HepG2 (cell line): ENCODE measurements at places on chromosomes 4 and X. TPM values are rescaled to one million over a fixed set of nuclear protein-coding genes. Genes with fewer than 3 reads are reported as not detected.

DNA sequence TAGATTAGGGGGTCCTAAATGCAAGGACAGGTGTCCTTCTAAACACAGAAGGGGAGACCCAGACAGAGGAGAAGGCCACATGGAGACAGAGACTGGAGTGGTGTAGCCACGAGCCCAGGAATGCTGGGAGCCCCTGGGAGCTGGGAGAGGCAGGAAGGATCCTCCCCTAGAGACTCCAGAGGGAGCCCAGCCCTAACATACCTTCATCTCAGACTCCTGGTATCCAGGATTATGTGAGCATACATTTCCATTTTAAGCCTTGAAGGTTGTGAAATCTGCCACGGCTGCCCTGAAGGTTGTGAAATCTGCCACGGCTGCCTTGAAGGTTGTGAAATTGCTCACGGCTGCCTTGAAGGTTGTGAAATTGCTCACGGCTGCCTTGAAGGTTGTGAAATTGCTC, 148.4 kb downstream of the ASMT start:
- DNase-seq, result no peak

DNA sequence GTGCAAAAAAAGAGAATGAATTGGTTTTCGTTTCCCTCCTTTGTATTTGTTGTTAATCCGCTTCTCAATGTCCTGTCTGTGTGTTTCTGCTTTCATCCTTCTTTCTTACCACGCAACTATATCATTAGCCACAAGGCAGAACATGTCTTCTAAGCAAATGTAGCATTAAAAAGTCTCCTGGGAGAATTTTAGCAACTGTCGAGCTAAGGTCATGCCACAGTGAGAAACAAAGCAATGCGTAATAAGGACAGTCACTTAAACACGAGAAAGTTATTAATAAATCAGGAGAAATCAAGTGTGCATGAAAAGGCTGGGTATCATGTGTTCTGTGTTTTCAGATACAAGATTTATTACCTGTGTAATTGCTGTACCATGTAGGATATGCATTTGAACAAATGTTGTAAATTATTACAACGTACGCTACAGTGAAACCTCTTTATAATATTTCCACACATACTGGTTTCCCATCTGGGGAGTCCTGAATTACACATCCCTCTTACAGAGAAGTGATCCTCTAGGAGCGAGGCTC, 890.8 kb downstream of the TRIML1 start:
- no peak for DNase-seq

DNA sequence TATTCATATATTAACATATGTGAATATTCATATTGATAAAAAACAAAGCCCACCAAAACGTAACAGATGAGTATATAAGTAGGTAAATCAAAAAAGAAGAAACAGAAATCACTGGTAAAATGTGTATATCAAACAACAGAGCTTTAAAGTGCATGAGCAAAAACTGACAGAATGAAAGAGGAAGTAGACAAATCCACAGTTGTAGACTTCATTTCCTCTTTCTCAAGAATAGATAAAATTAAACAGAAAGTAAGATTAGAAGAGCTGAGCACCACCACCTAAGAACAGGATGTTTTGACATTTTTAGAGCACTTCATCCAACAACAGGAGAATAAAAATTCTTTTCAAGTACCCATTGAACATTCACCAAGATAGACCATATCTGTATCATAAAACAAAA, 64.6 kb downstream of the CNKSR2 start:
- no peak for DNase-seq

GRCh38 chr4:53830511-53830910, 233.9 kb downstream of the CHIC2 start:
- no peak for DNase-seq

DNA sequence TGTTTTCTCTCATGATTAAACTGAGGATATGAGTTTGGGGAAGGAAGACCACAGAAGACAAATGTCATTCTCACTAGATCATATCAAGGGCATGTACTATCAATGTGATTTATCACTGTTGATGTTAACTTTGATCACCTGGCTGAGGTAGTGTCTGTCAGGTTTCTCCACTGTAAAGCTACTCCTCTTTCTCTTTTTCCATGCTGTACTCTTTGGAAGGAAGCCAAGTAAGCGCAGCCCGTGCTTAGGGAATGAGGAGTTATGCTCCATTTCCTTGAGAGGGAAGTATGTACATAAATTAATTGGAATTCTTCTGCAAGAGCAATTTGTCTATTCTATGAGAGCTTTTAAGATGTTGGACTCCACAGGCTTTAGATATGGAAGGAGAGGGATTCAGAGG, 4.0 kb upstream of the KANTR start:
- DNase-seq, result no peak

- DNase-seq, result no peak
These were observed 77.5 kb downstream of the RLIM start for GRCh38 chrX:74536832-74537371.

DNA sequence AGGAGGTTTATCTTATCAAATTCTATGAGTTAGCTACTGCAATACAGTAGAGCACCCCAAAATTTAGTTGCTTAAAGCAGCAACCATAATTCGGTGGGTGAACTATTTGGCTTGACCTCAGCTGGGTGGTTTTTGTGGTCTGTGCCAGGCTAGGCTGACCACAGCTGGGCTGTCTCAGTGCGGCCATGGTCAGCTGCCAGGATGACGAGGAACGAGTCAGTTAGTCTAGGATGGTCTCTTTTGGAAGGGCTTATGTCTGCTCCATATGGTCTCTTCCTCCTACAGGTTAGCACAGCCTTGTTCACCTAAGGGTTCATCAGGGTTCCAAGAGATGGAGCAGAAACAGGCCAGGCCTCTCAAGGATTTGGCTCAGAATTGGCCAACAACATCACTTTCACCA, 210.4 kb downstream of the PALLD start:
- DNase-seq, result no peak

DNA sequence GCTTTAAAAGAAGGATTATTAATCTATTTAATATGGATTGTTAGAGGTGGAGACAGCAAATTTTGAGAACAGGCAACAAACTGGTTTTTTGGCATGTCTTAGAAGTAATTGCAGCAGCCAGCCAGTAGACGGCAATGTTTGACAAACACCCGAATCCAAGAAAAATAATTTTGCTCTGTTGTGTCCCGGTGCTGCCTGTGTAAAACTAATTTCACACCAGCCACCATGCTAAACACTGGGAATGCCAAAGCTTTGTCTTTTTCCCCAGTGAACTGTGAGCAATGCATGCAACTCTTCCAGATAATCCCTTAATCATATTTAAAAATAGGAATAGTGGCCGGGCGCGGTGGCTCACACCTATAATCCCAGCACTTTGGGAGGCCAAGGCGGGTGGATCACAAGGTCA, 25.9 kb downstream of the SMIM31 start:
- peak; percentile 13 for DNase-seq

DNA sequence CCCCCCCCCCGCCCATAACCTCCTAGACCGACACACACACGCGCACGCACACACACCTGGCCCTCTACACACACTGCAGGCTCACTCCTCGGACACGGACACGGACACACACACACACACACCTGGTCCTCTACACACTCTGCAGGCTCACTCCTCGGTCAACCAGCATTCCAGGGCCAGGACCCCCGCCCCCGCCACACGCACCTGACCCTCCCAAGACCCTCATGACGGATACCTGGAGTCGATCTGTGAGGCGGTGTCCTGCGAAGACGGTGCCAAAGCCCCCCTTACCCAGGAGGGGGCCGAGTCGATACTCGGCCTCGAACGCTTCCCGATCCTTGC, 552 bp downstream of the PIM2 start:
- no peak for DNase-seq

GRCh38 chr4:159013692-159014091, 89.2 kb upstream of the RAPGEF2 start:
- no peak for DNase-seq

- no peak for DNase-seq
These were observed 479.3 kb downstream of the INPP4B start for GRCh38 chr4:142366769-142367181.

GRCh38 chr4:43391069-43391468, 498.6 kb downstream of the GRXCR1 start:
- no peak for DNase-seq

- peak; percentile 20 for DNase-seq
These were observed 291.6 kb downstream of the CAMK2D start for GRCh38 chr4:113469926-113470325.

DNA sequence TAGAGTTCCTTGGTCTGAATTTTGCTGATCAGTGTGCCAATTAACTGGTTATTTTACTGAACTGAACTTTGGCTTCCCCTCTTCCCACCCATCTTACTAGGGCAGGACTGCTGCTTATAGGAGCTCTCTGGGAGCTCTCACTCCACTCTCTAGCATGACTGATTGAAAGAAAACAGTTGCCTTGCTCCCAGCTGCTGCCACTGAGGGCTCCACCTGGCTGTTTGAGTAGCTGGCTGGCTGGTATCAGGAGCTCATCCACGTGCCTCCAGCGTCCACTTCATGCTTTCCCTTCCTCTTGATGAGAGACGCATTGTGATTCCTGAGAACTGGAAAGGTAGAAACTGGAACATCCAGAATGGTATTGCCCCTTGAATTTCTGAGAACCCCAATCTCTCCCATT, 73.0 kb upstream of the KLHL13 start:
- DNase-seq, result no peak

- no peak for DNase-seq
These were observed 541.5 kb downstream of the PCDH7 start for GRCh38 chr4:31261632-31262031.

GRCh38 chrX:53356186-53356585, 66.3 kb downstream of the SMC1A start:
- DNase-seq, result no peak

DNA sequence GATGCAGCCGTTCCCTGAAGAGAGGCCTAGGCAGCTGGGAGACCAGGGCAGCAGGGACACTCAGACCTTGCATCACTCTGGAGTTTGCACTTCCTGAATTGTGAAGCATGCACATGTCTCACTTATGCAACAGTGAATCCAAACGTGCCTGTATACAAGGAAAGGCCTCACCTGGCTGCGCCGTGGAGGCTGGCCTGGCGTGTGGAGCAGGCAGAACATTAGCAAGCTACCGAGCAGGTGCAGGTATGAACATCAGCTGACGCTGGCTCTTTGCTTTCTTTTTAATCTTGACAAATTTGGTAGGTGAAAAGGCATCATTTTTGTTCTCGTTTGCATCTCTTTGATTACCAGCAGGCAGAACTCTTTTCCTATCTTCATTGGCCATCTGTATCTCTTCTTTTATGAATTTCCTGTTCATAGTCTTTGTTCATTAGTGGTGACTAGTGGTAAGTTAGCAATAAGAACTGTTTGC, 37.1 kb upstream of the IRAK1 start:
- peak; percentile 86 for DNase-seq

- peak; percentile 66 for DNase-seq
These were observed 89.3 kb downstream of the APBB2 start for GRCh38 chr4:41124916-41125548.

DNA sequence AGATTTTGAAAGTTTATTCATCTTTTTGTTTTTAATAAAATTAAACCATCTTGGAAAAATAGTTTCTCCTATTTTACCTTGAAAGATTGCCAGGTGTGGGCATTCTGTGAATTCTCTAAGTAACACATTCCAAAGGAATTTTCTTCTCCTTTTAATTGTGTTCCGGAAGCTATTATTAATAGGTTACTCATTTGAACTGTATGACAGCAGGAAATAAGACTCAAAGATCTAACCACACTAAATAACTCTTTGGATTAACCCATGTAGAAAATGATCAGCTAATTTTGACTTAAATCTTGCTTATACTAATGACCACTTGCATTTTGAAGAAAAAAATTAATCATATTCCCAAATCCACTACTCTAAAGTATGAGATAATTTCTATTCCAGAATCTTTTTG, 17.6 kb upstream of the CCNI start:
- DNase-seq, result no peak

- DNase-seq, result no peak
These were observed 122.1 kb upstream of the DIPK2B start for GRCh38 chrX:45322820-45323219.

DNA sequence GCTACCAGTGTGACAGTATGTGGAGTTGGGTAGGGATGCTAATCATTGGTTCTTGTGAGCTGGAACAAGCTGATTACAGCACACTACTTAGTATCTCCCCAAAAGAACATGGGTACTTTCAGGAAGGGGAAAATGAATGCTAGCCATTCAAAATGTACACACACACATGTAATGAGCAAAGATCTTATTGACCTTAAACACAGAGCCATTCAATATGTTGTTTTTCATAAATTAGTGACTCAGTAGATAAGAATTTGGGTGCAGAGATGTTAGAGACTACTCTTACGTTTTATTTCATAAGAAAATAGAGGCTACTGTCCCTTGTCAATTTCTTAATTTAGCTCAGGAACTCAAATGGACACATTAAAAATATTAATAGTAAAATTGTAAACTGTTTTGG, 509.5 kb upstream of the ATOH1 start:
- no peak for DNase-seq

DNA sequence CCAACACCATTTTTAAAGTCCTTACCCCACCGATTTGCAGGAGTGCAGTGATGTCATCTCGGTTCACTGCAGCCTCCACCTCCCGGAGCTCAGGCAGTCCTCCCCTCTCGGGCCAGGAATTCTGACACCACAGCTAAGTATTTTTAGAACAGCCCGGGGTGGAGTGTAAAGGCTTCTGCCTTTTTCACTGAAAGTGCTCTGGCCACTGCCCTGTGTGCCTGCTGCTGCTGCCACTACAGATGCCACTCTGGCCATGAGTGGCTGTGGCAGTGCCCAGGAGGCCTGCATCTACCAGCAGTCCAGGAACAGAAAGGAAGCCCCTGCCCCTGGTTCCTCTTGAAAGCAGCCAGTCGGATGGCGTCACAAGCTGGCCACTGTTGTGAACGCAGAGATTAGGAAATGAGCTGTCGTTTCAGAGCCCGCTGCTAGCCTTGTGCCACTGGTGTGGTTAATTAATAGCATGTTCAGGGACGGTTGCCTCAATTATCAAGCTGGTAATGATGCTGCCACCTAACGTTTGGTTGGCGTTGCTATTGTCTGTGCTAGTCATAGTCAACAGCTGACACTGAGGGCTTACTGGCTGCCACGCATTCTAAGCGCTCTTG, 23.6 kb upstream of the TBC1D14 start:
- DNase-seq, result no peak

DNA sequence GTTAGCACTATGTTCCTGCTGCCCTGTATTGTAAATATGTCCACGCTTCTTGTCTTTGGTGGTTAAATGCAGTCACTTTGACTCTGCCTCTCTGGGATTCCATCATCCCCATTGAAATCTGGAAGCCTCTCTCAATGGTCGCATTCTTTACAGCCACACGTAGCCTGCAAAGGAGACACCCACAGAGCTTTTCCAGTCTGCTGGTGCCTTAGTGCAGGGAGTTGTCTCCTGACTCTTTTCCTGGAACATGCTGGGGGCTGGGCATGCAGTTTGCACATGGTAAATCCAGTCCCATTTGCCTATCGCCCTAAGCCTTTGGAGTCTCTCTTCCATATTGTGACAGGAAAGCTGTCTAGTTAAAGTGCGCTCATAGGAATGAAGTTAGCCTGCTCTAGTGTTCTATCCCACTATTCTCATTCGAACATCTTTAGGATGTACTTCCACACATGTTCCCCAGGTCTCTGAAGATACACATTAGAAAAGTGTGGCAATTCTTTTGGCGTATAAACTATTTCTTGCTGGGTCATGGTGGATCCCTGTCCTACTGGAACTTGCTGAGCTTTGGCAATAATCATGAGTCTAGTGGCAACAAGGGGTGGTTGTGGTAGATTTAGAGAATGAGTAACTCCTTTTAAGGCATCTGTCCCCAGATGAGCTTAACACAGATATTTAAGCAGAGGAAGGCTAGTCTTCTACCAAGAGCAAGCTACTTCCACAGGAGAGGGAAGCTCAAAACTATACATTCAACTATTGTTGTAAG, 33.7 kb downstream of the COQ2 start:
- DNase-seq, result no peak

The PNPLA4 gene
- 13.0 and 15.7 TPM in 2 replicates for polyA plus RNA-seq

The EDNRA gene
- not detected in 2 replicates for polyA plus RNA-seq

The STS gene
- polyA plus RNA-seq, result 0.87 and 0.88 TPM in 2 replicates

The SRPK3 gene
- 0.10 and 0.30 TPM in 2 replicates for polyA plus RNA-seq

The SH3BP2 gene
- 34.5 and 38.6 TPM in 2 replicates for polyA plus RNA-seq

The GNRHR gene
- polyA plus RNA-seq, result not detected in 2 replicates

The CTAG1B gene
- not detected in 2 replicates for polyA plus RNA-seq
